Stimulated activated CD4-positive, alpha-beta T cell treated with anti-CD3 and anti-CD28 coated beads, Interleukin-4, amount 100 ng/mL, for 48 hours (primary cell): ENCODE measurements at places on chromosomes 7 and 10.

- DNase-seq = no peak
These were observed 9.2 kb downstream of the MICU1 start for GRCh38 chr10:72616716-72617115.

DNA sequence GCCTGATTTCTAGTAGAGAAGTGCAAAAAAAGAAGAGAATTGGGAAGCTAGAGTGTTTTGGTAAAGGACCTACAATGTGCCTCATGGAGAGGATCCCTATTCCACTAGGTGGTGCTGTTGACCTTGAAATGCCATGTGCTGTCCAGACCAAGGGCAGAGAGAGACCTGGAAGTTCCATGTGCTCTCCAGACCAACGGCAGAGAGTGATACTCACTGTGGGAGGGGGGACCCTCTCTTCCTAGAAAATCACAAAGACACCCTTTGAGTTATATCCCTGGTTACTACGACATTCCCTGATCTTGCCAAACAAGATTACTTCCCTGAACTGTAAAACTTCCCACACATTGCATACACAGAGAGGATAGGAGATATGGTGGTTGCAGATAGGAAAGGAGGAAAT lies 212.7 kb upstream of the ZNF804B start:
- DNase-seq = peak; percentile 4

DNA sequence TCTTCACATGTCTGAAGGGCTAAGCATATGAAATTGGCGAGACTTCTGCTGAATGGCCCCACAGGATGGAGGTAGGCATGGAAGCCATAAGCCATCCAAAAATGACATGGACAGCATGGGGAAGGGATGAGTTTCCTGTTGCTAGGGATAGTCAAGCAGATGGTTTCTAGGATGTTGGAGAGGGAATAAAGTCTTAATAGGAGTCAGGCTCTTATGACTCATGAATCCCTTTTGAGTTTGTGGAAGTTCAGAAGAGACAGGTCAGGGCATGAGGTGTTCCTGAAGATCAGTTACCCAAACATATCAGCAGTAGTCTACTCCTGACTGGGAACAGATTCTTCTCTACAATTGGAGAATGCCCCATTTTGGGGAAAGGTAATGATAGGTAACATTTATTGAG lies 243.9 kb downstream of the REEP3 start:
- no peak for DNase-seq

DNA sequence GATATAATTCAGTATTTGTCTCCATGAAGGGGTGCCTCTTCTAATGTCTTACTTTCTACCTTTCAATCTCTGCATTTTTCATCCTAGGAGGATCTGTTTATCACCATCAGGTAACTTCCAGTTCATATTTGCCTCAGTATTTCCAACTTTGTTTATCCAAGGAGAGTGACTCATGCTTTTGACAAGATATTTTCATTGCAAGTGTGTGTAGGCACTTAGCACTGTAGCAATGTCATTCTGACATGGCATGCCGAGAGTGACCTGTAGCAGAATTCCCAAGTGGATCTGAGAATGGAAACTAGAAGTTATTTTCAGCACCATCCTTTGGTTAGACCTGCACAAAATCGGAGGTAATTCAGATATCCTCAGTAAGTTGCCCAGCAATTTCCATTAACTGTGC lies 129.9 kb downstream of the INHBA start:
- no peak for DNase-seq

GRCh38 chr7:76056241-76056640 lies 8.3 kb downstream of the MDH2 start:
- no peak for DNase-seq

DNA sequence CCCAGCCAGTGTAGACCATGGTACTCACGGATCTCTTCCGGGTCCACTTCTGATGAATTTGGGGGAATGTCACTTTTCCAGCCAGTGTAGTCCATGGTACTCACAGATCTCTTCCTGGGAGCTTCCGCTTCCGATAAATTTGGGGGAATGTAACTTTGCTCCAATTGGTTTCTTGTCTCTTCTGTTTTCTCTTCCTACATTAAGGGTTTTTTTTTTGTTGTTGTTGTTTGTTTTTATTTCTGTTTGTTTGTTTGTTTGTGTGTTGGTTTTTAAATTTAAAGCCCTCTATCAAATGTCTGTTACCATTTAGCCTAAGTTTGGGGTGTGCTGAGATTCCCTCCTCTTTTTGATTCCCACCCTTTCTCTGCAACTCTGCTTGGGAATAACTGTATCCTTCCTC lies 475.8 kb upstream of the FZD8 start:
- DNase-seq = no peak

DNA sequence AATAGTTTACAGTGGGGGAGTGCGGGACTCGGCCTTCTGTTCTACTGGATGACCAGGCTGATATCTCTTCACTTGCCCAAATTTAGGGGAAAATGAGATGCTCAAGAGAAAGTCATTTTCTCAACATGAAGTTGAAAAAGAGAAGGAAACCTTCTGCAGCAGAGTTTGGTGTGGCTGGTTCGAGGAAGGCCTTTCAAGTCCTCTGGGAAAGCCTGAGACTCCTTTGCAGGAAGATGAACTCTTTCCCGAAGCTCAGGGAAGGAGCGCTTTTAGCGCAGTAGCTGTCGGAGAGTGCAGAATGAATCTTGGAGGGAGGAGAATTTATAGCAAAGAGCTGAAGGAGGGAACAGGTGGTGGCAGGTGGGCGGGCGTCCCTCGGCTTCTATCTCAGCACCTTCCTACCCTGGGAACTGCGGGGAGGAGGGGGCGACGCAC lies at the start of gene ATOH7:
ATOH7 (minus strand) TSS at position 297 of the 435 bp plus-strand sequence. CDS start 436 bp downstream, outside the sequence.
- no peak for DNase-seq

GRCh38 chr7:47248797-47249196 lies 333.1 kb downstream of the TNS3 start:
- no peak for DNase-seq
